ENCODE measurements at places on chromosomes 7 and 10. TPM values are rescaled to one million over a fixed set of nuclear protein-coding genes. Genes with fewer than 3 reads are reported as not detected.

The VPS26A gene
- total RNA-seq = 39.5 TPM

- H3K36me3 ChIP-seq = no peaks in the 10 kb centered on the region
- no peak for DNase-seq
- H3K4me3 ChIP-seq = no peak overlapping the region
- H3K27ac ChIP-seq = no peak overlapping the region
- no peaks in the 10 kb centered on the region for H3K4me1 ChIP-seq
These were observed 207.2 kb upstream of the GPR26 start for GRCh38 chr10:123458933-123459332.

- no peak overlapping the region for H3K4me3 ChIP-seq
- no peaks in the 10 kb centered on the region for H3K36me3 ChIP-seq
- no peaks in the 10 kb centered on the region for H3K4me1 ChIP-seq
These were observed 167.8 kb upstream of the MYO3A start for GRCh38 chr10:25766213-25766612.

DNA sequence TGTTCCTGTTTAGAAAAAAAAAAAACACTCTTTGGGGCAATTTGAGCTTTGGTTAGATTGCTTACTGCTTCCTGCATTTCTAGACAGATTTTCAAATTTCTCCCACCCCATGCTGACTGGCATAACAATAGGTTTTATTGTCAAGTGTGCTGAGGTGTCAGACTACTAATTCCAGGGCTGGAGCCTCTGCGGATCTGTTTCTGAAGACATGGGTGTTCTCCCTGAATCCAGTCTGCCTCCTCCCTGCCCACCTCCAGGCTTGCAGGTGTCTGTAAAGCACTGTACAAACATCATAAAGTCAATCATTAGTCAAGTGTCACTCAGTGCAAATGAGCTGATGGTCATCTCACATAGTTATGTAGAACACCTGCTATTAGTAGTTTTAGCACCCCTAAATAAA lies 292.4 kb downstream of the GATA3 start:
- no peak for DNase-seq
- H3K27ac ChIP-seq = no peak overlapping the region
- no peaks in the 10 kb centered on the region for H3K27me3 ChIP-seq
- H3K4me3 ChIP-seq = no peak overlapping the region
- no peaks in the 10 kb centered on the region for H3K36me3 ChIP-seq

DNA sequence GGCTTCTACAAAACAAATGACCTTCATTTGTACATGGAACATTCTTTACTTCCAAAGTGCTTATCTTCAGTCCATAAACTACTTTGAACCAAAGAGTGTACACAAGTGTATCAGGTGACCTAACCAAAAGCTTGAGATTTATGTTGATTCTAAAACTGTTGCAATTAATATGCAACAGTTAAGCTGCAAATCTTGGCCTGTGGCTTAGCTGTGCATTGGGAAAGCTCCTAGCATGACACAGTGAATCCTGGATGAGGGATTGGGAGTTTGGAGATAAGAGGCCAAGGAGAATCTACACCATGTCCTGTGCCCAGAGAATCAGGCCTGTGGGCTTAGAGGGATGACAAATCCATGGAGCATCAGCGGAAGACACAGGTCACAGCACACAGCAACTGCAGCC lies 105.2 kb upstream of the GSDME start:
- no peak overlapping the region for H3K4me3 ChIP-seq
- H3K36me3 ChIP-seq = no peaks in the 10 kb centered on the region
- no peak for DNase-seq
- no peaks in the 10 kb centered on the region for H3K27me3 ChIP-seq
- H3K27ac ChIP-seq = no peak overlapping the region

Measured in esophagus squamous epithelium (tissue), 5 donors.